MV-4-11 (cell line): ENCODE measurements at places on chromosomes 5 and 9.
A peak's percentile ranks its signal among the peaks of the same experiment; 100 is the strongest.

DNA sequence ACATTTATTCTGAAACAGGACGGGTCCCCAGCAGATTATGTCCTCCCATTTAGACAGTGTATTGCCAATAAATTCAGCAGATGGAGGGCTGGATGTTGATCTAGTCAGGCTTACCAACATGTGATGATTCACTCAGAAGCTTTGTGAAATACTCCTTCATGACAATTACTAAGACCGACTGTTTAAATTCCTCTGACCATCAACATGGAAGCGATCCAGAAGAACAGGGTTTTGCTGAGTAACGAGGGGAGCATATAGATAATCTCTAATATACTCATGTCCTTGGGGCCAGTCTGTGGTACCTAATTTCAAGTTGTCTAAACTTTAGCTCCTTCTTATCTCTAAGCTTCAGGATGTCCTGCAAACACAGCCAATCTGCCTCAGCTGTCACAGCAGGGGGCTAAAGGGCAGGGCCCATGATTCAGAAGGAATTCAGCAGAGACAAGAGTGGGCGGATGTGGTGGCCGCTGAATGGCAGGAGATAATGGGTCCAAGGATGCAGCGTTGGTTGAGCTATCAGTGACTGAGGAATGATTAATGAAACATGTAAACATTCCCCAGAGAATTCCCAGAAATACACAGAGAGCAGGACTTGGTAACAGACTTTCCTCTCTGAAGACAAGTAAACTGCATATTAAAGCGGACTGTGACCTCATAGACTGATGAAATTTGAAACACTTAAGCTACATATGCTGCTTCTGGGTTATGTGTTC, 109.4 kb downstream of the ANKRD55 start:
- DNase-seq = peak; percentile 63

DNA sequence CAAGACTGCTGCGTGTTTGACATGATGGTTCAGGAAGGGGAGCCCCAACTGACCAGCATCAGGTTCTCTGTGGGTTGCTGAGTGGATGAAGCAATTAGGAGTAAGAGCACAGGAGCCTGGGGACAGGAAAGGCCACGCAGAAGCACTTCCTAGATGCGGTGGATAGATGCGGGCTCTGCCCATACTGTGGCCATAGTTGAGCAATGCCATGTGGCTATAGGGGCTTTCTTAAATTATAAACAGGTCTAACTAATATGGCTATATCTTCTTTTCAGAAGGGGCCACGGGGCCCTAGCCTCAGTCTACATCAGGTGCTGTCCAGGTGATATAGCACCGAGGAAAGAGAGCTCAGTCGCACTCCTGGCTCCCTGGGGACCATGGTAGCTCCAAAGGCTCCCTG, 198.6 kb downstream of the GADD45G start:
- peak; percentile 70 for DNase-seq

GRCh38 chr5:124519396-124519795, 227.0 kb downstream of the ZNF608 start:
- DNase-seq = peak; percentile 95

GRCh38 chr5:32270178-32270577, 42.6 kb downstream of the MTMR12 start:
- no peak for DNase-seq

DNA sequence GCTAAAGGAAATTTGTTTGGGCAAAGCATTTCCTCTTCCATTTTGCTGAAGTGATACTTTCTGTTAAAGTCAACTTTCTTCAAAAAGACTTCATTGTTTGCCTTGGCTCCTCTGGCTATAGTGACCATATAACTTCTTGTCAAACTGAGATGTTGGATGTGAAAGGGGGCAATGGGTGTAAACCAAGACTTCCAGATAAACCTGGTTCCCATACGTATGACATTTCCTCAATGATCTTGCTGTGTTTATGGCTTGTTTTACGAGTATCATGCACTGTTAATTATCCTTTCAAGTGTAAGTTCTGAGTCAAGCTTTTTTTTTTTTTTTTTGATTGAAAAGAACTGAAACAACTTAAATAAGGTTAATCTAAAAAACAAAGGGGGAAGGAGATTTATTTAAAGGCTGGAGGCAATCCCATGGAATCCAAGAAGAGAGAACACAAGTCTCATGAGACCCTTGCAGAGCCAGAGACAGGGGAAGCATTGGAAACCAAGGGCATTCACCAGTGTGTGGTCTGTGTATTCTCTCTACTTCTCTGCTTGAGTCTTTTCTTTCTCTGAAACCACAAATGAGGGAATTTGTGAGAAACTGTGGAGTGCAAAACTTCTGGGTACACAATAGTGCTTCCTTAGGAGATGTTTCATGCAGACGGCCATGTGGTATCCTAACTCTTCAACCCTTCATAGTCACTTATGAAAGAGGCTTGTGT, 335.3 kb downstream of the RAB3C start:
- DNase-seq = no peak

DNA sequence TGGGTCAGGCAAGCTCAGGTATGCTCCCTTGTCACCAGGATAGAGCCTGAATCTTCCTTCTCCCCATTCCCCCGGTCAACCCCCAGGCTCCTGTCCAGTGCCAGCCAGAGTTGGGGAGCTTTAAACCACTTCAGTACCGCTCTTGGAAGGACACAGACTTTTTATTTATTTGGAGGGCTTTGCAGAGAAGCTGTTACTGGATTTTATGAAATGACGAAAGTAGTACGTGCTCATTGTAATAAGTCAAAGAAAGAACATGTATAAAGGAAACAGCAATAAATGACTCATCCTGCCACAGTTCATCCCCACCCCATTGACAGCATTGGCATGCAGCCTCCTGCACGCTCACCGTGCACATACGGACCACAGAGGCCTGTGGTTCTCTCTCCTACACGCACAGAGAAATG, 230.3 kb downstream of the AUH start:
- peak; percentile 84 for DNase-seq

GRCh38 chr9:124258607-124259157, 933 bp downstream of the NEK6 start:
- DNase-seq = no peak

DNA sequence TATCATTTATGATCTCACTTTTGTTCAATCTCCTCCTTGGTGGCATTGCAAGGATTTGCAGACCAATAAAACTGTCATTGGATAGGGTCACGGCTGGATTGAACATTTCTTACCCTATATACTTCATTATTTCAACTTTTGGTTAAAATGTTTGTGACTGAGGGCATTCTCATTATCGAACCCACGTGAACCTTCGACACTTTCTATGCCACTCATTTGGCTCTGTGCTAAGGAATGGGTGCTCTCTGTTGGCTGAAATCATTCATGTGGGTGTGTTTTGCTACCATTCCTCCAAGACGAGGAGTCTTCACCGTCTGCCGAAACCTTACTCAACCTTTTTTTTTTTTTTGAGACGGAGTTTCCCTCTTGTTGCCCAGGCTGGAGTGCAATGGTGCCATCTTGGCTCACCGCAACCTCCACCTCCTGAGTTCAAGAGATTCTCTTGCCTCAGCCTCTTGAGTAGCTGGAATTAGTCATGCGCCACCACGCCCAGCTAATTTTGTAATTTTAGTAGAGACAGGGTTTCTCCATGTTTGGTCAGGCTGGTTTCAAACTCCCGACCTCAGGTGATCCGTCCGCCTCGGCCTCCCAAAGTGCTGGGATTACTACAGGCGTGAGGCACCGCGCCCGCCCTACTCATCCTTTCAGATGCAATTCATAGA, 62.5 kb downstream of the CSNK1A1 start:
- DNase-seq = no peak

DNA sequence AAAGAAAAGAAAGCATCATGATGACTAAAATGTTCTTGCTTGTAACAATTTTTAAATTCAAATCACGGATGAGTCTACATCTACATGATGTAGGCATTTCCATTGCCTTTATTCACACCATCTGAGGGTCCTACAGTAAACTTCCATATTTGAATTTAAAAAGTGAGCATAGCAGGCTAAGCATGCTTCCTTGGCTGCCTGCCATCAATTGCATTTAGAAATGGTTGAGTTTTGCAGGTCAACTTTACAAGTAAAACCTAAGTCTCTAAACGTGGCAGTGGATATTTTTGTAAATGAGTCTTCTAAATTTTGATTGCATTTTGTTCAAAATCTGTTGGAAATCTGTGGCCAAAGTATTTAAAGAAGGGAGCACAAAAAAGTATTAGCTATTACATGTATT, 136.5 kb upstream of the PTCH1 start:
- DNase-seq = no peak

GRCh38 chr5:134837530-134838181, 8.1 kb upstream of the C5orf24 start:
- no peak for DNase-seq

DNA sequence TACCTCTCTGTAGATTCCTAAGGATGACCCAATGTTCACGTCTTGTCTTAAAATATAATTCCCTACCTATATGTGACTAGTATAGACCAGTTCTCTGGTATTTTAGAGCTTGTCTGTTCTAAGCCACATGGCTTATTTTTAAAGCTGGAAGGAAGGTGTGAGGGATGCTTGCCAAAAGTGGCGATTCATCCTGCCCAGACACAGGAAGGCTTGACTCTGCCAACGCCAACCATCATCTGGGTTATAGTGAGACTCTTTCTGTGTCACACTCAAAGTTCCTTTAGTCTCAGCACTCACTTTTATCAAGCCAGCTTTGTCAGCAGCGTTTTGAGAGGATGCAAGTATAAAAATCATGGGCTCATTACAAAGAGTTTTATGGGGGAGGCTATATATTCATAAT, 500.0 kb downstream of the PTPRD start:
- DNase-seq = no peak

GRCh38 chr5:40165789-40166728, 513.7 kb upstream of the PTGER4 start:
- no peak for DNase-seq

DNA sequence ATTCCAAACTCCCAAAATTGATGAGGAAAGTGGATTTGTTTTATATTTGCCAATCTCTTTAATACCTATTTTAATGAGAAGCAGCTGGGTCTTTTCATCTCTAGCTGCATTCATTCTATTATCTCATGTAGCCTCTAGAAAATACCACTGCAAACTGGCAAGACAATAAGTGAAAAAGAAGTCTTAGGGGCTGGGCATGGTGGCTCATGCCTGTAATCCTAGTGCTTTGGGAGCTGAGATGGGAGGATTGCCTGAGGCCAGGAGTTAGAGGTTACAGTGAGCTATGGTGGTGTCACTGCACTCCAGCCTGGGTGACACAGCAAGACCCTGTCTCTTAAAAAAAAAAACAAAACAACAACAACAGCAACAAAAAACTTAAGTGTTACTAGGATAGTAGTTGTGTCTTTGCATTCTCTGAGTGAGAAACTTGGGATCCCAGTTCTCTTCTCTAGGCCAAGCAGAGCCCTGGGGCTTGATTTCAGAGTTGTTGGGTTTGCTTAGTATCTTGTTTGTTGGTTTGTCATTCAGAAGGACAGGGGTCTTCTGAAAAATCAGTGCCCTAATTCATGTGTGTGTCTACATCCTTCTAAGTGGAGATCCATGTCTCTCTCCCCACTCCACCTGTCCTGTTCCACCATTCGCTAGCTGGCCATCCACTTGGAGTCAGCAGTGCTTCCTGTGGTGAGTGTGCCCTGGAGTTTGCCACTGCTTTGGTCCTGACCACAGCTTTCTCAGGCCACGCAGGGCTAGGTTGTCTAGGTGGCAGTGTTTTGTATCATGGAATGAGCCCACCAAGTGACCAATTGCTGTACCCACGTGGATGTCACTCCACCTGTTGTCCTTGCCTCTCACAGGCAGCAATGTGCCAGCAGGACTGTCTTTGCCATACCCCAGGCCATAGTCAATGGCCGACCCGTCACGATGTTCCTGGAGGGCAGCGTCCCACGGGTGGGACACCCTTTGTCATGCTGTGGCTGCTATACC, 19.5 kb downstream of the MARCHF6 start:
- DNase-seq = no peak

DNA sequence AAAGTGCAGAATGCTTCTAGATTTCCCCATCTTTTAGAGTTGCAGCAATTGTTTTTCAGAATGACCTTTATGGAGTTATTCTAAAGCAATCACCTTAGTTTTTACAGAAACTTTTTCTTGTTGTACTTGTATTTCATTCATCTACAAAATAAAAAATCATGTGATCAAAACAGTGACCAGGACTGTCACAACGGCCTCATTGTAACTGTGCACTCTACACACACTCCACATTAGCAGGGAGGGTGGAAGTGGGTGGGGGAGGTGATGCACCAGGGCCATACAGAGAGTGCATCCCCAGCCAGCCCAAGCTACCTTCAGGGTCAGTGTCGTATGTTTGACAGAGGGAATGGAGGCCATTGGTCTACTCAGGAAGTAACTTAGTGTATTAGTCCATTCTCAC, 26.9 kb downstream of the EGFLAM start:
- DNase-seq = no peak

- DNase-seq = no peak
Observed at GRCh38 chr5:116944183-116944582, 369.6 kb upstream of the SEMA6A start.

DNA sequence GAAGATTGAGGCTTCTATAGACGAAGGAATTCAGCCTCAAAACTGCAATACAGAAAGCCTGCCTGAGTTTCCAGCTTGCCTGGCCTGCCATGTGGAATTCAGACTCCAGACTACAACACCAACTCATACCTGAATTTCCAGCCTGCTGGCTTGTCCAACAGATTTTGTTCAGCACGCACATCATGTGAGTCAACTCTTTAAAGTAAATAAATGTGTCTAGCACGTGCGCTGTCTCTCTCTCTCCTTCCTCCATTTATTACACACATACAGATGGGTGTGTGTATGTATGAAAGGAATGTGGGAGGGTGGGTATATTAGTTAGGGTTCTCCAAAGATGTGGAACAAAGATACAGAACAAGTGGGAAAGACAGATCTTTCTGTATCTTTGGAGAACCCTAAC, 82.4 kb upstream of the TAS2R1 start:
- DNase-seq = no peak

DNA sequence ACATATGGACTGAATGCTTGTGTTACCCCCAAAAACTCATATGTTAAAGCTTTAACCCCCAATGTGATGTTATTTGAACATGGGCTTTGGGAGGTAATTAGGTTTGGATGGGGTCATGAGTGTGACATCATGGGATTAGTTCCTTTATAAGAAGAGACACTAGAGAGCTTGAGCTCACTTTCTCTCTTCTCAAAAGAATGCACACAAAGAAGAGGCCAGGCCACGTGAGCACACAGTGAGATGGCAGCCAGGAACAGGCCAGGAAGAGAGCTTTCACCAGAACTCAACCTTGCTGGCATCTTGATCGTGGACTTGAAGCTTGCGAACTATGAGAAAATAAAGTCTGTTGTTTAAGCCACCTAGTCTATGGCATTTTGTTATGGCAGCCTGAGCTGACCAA, 360.6 kb downstream of the NR2F1-AS1 start:
- no peak for DNase-seq

DNA sequence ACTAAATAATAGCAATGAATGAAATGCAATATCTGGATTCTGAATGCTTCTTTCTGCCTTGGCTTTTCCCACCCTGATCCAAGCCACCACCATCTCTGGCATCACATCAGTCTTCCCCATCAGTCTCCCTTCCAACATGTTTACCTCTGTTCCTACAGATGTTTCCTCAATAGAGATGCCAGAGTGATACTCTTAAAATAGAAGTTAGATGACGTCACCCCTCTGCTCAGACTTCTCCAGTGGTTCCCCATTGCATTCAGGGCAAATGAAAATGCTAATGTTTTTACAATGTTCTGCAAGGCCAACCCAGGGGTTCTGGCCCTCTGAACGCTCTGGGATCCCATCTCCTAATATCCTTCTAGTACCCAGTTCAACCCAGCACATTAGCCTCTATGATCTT, 305.8 kb downstream of the TRIM32 start:
- DNase-seq = no peak
